Smooth muscle cell of the pulmonary artery (primary cell): ENCODE measurements at places on chromosomes 5 and 9. TPM values are rescaled to one million over a fixed set of nuclear protein-coding genes. Genes with fewer than 3 reads are reported as not detected.

The SV2C gene
- under 0.01 TPM in 1 of 2 replicates, not detected in the other for total RNA-seq

The RNF180 gene
- 6.0 and 7.6 TPM in 2 replicates for total RNA-seq

The LCP2 gene
- total RNA-seq: not detected in 2 replicates

The DMRT3 gene
- not detected in 2 replicates for total RNA-seq
